ENCODE measurements at places on chromosomes 7 and 10.

DNA sequence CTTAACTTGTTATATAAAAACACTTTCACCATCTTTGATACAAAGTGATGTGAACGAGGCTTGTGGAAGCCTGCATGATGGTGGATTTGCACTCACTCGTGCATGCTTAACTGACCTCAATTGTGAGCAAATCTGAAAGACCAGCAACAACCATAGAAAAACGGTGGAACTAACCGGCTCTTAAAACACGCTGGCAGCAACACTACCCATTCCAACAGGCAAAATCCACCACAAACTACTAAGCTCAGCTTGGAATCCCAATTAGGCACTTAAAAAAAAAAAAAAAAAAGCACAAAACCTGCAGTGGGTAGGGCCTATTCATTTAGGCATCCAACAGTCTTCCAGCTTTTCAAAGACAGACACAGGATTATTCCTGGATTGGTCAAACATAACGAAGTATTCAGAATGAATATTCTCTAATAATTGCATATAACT, 1.8 kb downstream of the GDI2 start:
- peak; percentile 53 for DNase-seq

DNA sequence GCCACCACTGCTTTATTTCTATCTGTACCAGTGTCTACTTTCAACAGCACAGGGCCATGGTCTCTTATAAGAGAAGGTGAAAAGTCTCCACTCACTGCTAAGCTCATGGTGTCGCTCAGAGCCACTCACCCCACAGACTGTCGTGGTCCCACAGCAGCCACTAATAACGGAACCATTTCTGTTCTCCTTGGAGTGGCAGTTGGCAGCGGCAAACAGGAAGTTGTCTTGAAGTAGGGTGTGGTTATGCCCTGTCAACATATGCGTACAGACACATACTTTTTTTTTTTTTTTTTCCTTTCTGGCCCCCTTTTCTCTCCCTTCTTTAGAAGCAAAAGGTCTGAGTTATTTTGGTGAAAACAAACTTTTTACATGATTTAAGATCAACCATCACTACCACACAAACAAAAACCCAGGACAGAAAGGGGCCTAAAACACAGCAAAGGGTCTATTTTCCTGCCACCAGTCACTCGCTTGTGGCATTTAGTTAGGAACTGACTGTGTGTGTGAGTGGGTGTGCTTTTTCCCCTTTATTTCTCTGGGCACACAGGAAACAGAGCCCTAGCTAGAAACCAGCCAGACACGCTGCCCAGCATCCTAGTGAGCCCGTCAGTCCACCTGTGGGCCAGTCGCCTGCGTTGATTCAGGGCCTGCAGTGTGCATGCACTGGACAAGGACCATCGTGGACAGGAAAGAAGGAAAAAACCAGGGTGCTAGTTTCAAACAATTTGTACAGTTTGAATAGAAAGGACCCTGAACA, 96.7 kb upstream of the EFCAB10 start:
- DNase-seq = no peak

DNA sequence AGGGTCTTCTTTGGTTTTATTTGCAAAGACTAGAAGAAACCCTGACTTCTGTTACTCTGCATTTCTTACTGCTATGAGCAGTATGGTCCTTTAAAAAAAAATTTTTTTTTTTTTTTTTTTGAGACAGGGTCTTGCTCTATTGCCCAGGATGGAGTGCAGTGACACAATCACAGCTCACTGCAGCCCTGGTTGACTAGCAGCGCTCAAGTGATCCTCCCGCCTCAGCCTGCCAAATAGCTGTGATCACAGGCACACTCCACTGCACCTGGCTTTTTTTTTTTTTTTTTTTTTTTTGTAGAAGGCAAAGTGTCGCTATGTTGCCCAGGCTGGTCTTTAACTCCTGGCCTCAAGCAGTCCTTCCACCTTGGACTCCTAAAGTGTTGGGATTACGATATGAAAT, 17.4 kb downstream of the CNNM2 start:
- no peak for DNase-seq

DNA sequence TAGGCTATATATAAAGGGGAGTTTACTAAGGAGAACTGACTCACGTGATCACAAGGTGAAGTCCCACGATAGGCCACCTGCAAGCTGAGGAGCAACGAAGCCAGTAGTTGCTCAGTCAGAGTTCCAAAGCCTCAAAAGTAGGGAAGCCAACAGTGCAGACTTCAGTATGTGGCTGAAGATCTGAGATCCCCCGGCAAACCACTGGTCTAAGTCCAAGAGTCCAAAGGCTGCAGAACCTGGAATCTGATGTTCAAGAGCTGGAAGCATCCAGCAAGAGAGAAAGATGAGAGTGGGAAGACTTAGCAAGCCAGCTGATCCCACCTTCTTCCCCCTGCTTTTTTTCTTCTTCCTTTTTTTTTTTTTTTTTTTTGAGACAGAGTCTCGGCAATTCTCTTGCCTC, 27.0 kb upstream of the GSDME start:
- DNase-seq = no peak

DNA sequence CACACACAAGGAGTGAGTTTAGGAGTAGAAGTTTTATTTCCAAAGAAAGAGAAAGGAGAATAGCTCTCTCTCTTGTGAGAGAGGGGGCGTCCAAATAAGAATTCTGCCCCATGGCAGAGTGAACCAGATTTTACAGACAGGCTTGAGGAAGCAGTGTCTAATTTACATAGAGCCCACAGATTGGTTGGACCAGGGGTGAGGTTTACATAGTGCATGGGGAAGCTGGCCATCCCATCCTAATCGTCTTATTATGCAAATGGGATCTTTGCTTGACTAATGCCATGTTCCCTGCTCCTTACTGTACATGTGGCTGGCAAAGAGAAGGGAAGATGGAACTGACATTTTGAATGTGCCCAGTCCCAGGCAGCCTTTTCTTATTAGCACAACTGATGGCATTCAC, 60.0 kb upstream of the ACSM6 start:
- no peak for DNase-seq

- DNase-seq = no peak
Measured at GRCh38 chr7:145462463-145462862, 626.6 kb upstream of the TPK1 start.

- no peak for DNase-seq
Measured at GRCh38 chr7:121730869-121731268, 142.1 kb upstream of the PTPRZ1 start.

- DNase-seq = no peak
Measured at GRCh38 chr10:96622013-96622787, 35.4 kb upstream of the TM9SF3 start.

GRCh38 chr7:92042056-92042737, 92.1 kb downstream of the CYP51A1 start:
- no peak for DNase-seq

DNA sequence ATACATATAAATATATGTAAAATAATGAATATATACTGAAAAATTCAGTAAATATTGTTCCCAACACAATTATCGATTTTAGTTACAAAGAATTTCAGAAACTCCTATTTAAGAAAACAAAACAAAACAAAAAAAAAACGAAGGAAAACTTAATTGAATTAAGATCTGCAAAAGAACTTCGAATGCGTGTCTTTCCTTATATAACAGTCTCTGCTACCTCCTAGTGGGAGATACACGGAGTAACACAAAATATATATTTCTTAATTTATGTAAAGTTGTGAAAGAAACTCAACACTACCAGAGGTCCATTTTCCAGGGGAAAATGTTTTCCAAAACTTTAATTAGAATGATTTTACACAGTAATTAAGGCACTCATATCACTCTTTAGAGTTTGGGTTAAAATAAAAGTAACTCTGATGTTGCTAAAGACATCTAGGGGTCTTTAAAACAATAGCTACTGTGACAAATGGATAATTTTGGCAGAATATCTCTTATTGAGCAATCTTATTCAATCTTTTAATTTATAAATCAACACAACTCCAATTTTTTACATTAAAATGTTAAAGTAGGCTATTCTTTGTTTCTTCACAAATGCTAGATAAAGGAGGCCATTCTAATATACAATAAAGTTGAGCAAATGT, 41.6 kb downstream of the NEBL start:
- peak; percentile 54 for DNase-seq

DNA sequence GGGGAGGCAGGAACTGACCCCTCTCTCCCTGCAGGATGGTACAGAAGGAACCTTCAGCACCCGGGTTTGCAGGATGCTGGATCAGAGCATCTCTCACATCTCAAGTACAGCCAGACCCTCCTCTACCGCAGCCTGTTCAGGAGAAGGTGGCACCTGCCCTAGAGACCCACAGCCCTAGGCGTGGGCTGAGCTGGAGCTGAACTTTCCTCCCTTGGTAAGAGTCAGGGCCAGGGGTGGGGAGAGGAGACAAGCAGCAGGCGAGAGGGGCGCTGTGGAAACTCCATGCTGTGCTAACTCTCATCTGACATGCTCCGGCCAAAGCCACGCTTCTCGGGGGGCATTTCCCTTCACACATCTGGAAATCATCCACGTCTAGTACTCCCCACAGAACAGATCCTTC, 154.4 kb downstream of the DIP2C start:
- no peak for DNase-seq

- no peak for DNase-seq
Measured at GRCh38 chr10:112855134-112855533, 94.9 kb upstream of the TCF7L2 start.

GRCh38 chr7:13524076-13524475, 465.4 kb downstream of the ETV1 start:
- no peak for DNase-seq

DNA sequence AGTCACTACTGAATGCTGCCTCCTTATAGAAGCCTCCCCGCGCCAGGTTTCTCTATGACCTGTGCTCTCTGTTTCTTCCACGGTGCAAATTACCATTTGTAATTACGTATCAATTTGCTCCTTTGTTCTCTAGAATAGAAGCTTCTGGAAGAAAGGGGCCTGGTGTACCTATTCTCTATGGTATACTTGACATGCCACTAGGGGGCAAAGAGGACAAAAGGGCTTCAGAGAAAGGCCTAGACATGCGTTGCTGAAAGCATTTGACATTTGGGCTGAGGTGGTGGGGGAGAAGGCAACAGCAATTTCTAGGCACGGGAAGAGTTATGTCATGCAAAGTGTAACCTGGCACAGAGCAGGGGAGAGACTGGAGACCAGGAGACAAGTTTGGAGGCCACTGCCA, 148.7 kb downstream of the WDR11 start:
- no peak for DNase-seq

DNA sequence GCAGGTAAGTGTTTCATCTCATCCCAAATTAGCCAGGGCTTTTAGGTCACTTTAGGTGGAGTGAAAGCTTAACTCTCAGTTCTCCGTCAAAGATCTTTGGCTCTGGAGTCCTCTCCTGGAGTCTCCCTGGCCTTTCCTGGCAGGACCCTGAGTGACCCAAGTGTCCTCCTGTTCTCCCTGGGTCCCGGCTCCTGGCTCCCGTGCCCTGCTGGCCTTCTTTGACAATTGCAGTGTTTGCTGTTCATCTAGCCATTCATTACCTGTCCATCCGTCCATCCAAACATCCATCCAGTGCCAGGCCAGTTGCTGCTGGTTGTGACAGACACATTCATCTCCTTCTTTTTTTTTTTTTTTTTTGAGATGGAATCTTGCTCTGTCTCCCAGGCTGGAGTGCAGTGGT, 6.2 kb upstream of the TPST1 start:
- DNase-seq = no peak

- DNase-seq = no peak
Measured at GRCh38 chr10:15684768-15685167, 35.0 kb downstream of the ITGA8 start.

GRCh38 chr7:2631946-2632732, at the start of gene TTYH3:
Gene TTYH3 (plus strand): TSS chr7:2631986. CDS start chr7:2632156, 170 bp downstream.
- DNase-seq = no peak

GRCh38 chr7:98562381-98562823, 54.7 kb upstream of the NPTX2 start:
- no peak for DNase-seq

DNA sequence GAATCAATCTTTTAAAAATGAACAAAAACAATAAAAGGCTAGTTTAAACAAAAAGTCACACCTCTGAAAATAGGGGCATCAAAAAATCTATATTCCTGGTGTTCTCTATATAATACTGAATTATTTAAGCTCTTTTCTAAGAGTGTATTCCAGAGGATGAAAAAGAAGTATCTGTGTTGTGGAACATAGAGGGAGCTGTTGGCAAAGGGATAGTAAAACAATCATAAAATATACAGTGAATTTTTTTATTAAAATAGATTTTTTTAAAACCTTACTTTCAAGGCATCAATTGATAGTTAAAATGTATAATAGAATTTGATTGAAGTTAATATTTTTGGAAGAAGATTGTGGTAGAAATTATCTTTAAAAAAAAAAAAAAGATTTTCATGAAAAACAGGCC, 1409.1 kb upstream of the CELF2 start:
- peak; percentile 2 for DNase-seq

DNA sequence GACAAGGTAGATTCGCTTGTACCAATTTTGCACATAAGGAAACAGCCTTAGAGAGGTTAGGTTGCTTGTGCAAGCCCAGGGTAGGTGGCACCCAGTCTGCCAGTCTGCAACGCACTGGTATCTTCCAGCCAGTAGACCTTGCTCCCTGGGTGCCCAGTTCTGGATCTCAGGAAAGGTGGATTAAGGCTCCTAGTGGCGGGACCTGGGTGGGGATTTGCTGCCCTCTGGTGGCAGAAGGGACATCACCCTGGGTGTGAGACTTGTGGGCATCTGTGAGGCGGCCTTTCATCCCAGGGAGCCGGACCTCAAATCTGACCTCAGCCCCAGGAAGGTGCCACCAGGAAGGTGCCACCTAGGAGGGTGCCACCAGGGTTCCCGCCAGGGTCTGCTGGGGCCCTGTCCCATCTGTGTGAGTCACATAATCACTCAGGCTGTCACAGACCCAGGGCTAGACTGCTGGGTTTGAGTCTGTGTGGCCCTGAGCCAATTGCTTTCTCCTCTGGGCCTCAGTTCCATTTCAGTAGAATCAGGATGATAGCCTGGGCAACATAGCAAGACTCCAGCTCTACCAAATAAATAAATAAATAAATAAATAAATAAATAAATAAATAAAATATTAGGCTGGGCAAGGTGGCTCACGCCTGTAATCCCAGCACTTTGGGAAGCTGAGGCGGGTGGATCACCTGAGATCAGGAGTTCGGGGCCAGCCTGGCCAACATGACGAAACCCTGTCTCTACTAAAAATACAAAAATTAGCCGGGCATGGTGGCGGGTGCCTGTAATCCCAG, 5.3 kb upstream of the PRKRIP1 start:
- DNase-seq = peak; percentile 75

DNA sequence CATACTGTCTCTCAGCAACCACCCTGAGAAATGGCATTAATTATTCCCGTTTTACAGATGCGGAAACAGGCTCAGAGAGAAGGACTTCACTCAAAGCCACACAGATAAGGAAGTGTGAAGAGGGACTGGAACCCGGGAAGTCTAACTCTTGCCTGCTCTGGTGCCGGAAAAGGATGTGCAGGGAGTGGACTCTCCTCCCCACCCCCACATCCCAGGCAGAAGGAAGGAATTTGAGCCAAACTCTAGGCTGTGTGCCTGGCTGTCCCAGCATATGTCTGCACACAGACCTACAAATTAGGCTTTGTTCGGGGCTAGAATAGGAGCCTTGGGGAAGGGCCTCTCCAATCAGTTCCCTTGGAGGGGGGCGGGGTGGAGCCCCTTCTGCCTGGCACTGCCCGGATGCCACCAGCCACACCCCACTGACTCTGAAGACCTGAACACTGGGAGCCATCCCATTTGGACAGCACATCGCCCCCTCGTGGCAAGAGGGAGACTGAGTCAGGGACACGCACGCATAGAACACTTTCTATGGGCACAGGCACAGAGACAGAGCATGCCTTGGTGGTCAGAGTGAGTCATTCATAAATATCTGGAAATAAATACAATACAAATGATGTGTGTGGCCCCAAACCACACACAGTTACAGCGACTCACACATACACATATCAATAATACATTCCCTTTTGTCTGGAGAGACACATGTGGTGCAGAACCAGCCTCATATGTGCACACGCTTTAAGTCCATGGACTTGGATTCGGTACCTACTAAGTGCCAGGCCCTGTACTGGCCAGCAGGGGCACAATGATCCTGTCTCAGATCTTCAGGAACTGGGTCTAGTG, 13.1 kb downstream of the LZTS2 start:
- DNase-seq = peak; percentile 91
